H4 (cell line): ENCODE measurements at places on chromosomes 6 and 20. TPM values are rescaled to one million over a fixed set of nuclear protein-coding genes. Genes with fewer than 3 reads are reported as not detected.
A peak's percentile ranks its signal among the peaks of the same experiment; 100 is the strongest.

GSTA3 gene
- 0.19 TPM in 1 of 2 replicates, not detected in the other for total RNA-seq

DNA sequence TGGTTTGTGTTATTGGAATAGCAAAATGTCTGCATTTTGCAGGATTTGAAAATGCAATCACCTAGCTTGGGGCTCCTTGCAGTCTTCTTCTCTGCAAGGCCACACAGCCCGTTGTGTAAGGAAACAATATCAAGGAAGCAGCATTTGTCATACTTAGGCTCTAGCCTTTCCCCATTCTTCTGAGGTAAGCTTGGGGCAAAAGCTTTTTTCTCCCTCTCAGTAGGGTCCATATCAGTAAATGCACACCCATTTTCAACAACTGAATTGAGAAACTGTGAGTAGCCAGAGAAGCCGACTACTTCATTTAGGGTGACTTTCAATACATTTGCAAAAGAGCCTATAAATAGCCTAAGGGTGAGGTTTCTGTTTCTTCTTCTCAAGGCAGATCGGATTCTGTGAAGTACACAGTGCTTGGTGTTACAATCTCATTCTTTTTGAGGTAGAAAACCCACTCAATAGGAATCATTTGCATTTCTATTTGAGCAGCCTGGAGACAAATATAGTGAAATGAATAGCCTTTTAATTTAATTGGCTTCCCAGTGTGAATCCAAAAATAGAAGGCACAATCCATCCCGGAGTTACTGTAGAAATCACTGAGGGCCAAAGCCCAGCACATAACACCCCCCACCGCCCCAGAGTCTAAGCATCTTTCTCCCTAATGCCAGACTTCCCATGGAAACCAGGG lies 61.8 kb downstream of the BTBD3 start:
- no peak for DNase-seq

DNA sequence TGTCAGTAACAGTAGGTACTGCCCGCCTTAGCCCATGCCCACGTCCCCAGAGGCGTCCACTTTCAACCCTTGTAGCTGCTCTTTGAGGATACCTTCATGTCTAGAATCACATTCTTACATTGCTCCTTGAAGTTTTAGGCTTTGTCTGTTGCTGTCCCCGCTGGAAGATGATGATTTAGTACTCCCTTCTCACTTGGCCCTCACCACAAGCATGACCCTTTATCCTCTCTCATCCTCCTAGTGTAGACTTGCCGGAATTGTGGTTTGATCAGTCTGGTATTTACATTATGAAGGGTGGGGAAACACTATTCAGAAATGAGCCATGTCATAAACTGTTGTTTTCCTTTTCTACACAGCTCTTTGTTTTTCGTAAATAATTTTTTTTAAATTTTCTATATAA lies 87.4 kb downstream of the ARID1B start:
- DNase-seq, result peak; percentile 4

EGFL8 gene
- total RNA-seq, result 0.43 and 1.7 TPM in 2 replicates

DNA sequence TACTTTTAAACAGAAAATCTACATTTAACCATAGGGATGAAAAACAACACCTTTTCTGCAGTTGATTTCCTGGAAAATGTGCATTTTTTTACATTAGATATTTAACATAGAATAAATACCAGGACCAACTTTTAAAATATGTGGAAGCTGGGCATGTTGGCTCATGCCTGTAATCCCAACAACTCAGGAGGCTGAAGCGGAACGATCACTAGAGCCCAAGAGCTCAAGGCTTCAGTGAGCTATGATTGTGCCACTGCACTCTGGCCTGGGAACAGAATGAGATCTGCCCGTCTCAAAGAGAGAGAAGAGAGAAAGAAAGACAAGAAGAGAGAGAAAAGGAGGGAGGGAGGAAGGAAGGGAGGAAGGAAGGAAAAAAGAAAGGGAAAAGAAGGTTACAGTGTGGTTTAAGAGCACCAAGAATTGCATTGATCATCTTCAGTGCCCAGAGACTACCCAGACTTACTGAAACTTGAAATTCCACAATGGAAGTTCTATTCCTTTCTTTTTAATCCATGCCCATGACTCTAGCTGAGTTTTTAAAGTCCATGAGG lies 189.4 kb upstream of the ARID1B start:
- DNase-seq, result no peak

SLC13A3 gene
- 0.12 TPM in 1 of 2 replicates, not detected in the other for total RNA-seq

TOX2 gene
- 0.12 and 0.83 TPM in 2 replicates for total RNA-seq

- no peak for DNase-seq
These were observed 38.4 kb upstream of the EYA4 start for GRCh38 chr6:133202610-133203343.

SOX18 gene
- total RNA-seq, result 0.19 TPM in 1 of 2 replicates, not detected in the other

FERMT1 gene
- total RNA-seq, result 0.56 and 1.6 TPM in 2 replicates

GRCh38 chr6:108589244-108589791 lies 28.6 kb downstream of the FOXO3 start:
- DNase-seq, result peak; percentile 47

DNA sequence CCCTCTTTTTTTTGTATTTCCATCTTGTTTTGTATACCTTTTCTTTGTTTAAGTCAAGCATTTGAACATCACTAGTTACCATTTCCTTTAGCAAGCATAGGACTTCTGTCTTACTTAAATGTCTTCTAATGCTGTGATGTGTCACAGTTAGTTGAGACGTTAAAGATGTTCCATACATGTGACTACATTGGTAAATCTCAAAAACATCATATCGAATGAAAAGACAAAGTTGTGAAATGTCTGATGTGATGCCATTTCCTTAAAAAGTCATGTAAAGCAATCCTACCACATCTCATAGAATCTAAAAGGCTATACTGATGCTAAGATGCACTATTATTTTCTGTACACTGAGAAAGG lies 26.8 kb downstream of the SLC16A10 start:
- DNase-seq, result peak; percentile 2

- no peak for DNase-seq
These were observed 16.3 kb upstream of the POPDC3 start for GRCh38 chr6:105196076-105196475.

DNA sequence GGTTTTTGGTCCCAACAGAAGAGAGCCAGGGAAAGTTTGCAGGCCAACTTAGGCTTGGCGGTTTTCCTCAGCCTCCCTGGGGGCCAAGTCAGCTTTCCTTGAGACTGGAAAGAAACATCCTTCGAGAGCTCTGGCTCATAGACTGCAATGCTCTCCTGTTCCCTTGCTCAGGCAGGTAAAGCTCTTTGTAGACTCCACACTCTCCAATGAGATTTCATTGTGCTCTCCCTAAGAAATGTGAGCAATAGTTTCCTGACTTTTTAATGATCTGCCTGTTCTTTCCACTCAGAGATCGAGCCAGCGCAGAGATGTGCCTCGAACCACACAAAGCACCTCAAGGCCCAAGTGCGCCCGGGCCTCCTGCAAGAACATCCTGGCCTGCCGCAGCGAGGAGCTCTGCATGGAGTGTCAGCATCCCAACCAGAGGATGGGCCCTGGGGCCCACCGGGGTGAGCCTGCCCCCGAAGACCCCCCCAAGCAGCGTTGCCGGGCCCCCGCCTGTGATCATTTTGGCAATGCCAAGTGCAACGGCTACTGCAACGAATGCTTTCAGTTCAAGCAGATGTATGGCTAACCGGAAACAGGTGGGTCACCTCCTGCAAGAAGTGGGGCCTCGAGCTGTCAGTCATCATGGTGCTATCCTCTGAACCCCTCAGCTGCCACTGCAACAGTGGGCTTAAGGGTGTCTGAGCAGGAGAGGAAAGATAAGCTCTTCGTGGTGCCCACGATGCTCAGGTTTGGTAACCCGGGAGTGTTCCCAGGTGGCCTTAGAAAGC lies 13.9 kb downstream of the TNFAIP3 start:
- no peak for DNase-seq

OLIG3 gene
- total RNA-seq, result not detected in 2 replicates

CDSN gene
- total RNA-seq, result not detected in 2 replicates

DNA sequence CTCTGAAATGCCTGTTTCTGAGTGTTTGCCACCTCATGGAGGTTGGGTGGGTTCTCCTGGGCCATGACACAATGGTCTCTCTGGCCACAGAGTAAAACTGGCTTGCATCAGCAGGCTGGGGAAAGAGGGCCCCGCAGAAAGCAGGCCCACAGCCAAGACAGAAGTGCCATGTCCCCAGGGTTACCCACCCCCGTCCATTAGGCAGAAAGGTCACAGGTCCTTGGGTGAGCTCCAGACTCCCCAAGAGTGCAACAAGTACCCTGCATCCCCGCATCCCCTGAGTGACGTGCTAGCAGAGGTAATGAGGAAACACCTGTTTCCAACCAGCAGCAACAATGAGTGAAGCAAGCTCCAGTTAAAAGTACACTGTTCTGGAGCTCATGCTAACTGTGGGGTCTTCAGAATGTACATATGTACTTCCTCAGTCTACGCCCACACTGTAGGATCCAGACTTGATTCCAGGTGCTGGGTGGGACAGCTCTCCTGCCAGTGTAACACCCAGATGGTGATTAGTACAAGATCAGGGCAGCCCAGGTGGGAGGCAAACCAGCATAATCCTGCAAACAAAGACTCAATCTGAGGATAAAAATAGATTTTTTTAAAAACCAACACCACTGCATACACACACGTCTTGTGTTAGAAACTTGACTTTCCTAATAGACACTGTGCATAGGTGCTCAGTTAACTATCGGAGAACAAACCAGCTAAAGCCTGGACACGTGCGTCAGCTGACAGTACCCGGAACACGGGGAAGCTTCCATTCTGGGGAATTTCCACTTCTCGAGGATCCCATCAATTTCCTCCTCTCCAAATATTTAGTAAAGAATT lies 31.5 kb downstream of the RRBP1 start:
- no peak for DNase-seq

C6orf52 gene
- 5.0 TPM in 1 of 2 replicates, not detected in the other for total RNA-seq

DNA sequence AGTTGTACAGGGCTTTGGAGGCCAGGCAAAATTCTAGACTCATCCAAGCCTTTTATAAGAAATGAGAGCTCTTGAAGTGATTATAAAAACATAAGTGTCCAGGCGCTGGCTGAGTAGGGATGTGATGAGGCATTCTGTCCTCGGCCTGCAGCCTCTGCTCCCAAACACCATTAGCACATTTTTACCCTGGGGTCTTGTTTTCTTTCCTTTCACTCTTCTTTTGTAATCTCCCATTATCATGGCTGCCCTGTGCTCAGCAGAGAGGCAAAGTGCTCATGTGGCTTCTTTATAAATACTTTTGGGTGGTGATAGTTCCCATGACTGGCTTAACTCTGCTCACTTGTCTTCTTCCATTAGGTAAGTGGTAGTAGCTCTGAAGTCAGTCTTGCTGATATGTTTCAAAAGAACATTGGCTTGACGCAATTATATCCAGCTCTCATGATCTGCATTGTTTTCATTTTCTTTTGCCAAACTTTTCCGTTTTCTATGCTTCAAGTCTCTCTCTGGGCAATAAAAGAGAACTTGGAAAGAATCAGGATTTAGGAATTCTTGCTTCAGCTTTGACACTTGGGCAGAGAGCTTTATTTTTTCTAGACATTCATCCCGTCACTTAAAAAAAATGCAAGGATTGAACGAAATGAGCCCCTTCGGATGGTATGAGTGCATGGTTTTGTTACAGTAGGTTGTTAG lies 61.1 kb downstream of the CAP2 start:
- DNase-seq, result no peak

GRCh38 chr20:47727170-47727880 lies 58.0 kb downstream of the SULF2 start:
- DNase-seq, result no peak

DNA sequence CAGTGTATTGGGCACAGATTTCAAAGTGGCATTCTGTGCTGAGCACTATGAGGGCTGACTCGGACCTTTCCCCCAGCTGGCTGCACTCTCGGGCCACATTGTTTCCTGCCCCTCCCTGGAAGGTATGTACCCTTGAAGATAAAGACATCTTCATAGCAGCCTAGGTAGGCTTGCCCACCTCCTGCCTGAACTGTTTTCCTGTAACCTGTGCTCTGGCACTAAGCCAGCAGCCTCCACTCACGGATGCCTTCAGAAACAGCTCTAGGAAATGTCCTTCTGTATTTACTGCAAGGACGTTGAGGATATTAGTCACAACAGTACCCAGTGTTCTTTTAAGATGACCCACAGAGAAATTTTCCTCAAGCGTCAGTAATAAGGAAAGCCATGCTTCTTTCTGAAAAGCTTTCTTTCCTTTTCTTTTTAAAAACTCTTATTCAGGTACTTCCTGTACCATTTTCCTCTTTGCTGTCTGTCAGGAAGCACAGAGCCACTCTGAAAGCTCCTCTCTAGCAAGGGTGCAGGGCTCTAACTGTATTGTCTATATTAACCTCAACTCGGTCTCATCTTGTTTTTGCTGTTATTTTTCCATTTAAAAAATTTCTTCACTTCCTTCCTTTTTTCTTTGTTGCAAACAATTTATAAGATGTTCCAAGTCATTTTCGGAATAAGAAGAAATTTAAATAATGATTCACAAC lies 43.5 kb downstream of the TTI1 start:
- DNase-seq, result no peak

GRCh38 chr6:939526-940252 lies 246.8 kb upstream of the EXOC2 start:
- DNase-seq, result peak; percentile 28

GRCh38 chr6:108616973-108617372 lies 56.3 kb downstream of the FOXO3 start:
- DNase-seq, result no peak

GRCh38 chr20:61203320-61203719 lies 48.7 kb upstream of the CDH4 start:
- DNase-seq, result no peak

- DNase-seq, result no peak
These were observed 29.1 kb downstream of the OPN5 start for GRCh38 chr6:47810885-47811284.

DNA sequence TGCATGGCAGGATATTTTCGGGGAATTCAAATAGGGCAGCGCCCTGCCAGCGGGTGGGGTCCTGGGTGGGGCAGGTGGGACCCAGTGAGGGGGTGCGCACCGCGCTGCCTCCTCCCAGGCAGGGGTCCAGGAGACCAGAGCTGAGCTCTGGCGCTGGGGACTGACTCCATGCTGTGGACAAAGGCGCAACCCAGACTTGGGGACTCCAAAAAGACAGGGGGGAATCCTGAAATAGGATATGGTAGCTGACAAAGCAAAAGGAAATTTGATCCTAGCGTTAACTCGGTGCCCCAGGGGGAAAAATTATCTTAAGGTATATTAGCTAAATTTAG lies 23.6 kb downstream of the TFAP2A start:
- no peak for DNase-seq

DNA sequence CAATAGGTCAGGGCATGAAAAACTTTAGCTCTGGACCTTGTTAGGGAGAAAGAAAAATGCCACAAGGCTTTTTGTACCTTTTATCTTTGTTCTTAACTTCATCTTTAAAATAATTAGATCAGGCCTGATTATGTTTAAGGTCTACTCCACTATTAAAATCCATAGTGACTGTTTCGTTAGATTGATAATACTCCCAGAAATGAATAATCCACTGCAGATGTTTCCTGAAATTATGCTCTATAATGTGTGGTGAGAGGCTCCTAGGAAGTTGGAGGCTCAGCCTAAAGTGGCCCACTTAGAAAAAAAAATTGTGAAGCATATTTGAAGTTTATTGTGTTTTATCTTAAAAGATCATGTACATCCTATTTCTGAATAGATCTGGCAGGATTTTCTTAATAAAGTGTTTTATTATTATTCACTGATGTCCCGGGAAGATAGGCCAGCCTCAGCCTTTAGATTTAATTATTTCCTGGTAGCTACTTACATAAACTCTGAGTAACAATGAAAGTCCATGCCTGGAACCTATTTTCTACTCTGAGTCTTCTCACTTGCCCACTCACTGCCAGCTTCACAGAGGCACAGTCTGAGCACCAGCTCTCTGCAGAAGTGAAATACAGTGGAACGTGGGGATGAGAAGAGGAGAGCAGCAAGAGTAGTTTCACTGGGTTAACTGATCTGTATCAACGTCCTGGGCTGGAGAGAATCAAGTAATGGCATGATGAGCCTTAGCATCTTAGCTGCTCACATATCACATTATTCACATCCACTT lies 126.8 kb upstream of the TMEM170B start:
- DNase-seq, result no peak

OR2H1 gene
- total RNA-seq, result not detected in 2 replicates

- DNase-seq, result no peak
These were observed 5.5 kb downstream of the RAB44 start for GRCh38 chr6:36703081-36703606.
